ENCODE measurements at places on chromosomes 7 and 10. TPM values are rescaled to one million over a fixed set of nuclear protein-coding genes. Genes with fewer than 3 reads are reported as not detected.

Gene CDCA7L
- total RNA-seq: 19.7 TPM

- DNase-seq: no peak
These were observed 180.0 kb upstream of the GHITM start for GRCh38 chr10:83959328-83959727.

GRCh38 chr7:133645884-133646391, 393.1 kb downstream of the EXOC4 start:
- no peak for DNase-seq

- DNase-seq: no peak
These were observed 296.8 kb downstream of the DNAJB6 start for GRCh38 chr7:157633465-157634185.

GRCh38 chr10:133474665-133475424, 21.1 kb downstream of the SCART1 start:
- no peak for DNase-seq

GRCh38 chr10:17023386-17024298, 106.0 kb downstream of the CUBN start:
- peak; percentile 74 for DNase-seq

DNA sequence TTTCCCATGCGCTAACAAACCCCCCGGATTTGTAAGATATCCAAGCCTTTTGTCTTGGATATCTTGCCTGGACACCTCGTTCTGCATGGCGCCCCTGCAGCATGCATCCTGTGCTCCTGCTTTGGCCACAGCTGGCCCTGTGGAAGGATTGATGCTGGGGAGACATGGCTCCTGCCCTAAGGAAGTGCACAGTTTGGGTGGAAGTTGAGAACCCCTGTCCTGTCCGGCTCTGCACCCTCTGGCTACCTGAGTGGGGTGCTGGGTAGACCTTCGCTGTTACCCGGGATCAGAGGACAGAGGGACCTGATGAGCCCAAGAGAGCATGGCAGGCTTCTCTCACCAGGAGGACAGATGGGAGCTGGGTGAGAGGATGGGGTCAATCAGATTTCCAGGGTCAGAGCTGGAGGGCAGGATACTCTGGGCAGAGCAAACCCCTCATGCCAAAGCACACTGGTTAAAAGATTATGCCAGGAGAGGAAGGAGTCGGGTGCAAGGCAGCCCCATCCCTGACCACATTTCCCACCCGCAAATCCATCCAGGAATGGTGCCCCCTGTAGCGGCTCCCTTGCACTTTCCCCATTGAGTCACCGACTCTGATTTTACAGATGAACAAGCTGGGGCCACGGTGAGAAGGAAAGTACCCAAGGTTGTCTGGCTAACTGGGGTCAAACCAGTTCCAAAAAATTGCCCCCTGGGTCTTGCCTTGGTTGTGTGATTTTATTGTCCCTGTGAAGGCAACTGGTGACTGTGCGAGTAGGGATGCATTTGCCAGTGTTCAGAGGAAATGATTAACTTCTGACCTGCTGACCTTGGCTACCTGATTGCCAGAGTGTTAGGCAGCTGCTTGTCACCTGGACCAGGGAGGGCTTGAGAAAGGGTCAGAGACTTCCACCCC, 290.1 kb upstream of the ZMIZ1 start:
- no peak for DNase-seq

GRCh38 chr10:89838044-89838615, 136.7 kb downstream of the KIF20B start:
- DNase-seq: no peak

All from uterus (tissue), 4 donors.